ENCODE measurements at places on chromosomes 1 and 21.

DNA sequence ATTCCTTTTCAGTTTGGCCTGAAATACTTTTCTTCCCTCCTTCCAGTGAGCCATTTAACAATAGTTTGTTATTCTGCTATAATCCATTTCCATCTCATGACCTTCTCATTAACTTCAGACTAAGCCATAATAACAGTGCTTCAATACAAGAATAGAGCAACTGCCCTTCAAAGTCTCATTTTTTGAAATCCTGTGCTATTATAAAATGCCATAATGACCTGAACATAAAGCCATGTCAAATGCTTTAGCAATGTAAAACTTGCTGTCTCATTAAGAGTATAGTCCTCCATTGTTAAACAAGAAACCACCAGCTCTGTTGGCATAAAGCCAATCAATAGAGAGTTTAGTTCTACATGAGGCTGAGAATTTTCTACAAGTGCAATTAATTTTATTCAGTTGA lies 9.6 kb upstream of the PIGK start:
- DNase-seq = no peak

GRCh38 chr1:25723250-25723880 lies 76.6 kb upstream of the SELENON start:
- DNase-seq = no peak

- no peak for DNase-seq
Observed at GRCh38 chr1:36126797-36127500, 1.9 kb upstream of the COL8A2 start.

DNA sequence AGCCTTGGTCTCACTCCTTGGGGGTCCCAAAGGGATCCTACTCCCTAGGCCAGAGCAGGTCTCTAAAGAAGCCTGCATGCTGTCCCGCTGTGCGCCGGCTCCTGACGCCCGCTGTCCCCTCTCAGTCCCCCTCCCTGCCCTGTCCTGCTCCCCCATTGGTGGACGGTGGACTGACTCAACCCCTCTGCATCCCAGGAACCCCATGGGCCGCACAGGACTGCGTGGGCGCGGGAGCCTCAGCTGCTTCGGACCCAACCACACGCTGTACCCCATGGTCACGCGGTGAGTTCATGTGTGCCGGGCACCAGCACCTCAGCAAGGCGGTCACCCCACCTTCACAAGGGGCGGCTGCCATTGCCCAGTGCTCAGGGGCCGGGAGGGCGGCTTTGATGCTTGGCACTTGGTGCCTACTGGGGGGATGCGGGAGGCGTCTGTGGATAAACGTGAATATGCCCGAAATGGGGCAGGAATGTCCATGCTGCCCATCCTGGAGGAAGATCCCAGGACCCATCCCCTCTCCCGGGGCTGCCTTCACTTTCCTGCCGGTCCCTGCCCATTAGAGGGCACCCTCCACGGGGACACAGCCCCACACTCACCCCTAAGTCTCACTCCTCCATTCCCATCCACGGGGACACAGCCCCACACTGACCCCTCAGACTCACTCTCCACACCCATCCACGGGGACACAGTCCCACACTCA lies 20.2 kb upstream of the LRRC3 start:
- DNase-seq = no peak

DNA sequence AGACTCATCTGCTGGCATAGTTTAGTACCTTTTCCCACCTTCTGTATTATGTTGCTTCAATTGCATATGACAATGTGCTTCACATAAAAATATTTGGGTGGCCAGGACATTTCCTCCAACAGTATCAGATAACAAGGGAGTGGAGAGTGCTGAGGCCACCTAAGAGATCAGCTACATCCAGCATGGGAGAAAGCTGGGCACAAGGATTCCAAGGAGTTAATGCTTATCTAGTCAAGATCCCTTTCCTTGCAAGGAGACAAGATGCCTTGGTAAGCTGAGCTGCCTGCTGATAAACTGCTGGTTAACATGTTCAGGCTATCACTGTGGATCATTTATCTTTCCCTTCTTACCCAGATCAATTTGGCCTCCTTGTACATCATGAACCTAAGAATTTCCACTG lies 5.4 kb downstream of the TACSTD2 start:
- DNase-seq = no peak

GRCh38 chr1:84406346-84406861 lies 8.1 kb downstream of the DNASE2B start:
- DNase-seq = no peak

GRCh38 chr1:206833801-206834200 lies 31.6 kb upstream of the IL20 start:
- DNase-seq = no peak

GRCh38 chr1:204076891-204077290 lies 4.0 kb downstream of the SOX13 start:
- no peak for DNase-seq

DNA sequence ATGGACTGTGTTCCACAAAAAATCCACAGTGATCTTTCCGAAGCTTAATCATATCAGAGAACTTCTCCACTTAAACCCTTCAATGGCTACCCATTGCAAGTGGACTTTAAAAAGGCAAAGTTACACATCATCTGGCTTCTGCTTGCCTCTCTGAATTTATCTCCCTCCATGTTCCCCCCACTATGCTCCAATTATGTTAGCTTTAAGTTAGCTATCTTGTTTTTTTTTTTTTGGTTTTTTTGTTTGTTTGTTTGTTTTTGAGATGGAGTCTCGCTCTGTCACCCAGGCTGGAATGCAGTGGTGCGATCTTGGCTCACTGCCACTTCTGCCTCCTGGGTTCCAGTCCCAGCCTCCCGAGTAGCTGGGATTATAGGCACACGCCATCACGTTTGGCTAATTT lies 166.4 kb upstream of the ADGRL2 start:
- DNase-seq = no peak

- peak; percentile 46 for DNase-seq
Observed at GRCh38 chr1:10941891-10942541, 70.4 kb upstream of the TARDBP start.

DNA sequence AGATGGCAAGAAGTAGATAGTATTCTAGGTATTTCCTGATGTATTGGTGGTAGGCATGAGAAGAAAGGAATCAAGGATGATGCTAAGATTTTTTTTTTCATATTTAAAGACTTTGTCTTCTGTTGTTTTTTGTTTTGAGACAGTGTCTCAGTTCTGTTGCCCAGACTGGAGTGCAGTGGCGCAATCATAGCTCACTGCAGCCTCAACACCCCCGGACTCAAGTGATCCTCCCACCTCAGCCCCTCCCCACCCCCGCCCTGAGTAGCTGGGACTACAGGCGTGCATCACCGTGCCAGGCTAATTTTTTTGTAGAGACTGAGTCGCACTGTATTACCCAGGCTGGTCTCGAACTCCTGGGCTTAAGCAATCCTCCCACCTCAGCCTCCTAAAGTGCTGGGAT lies 2.8 kb upstream of the CAPZB start:
- DNase-seq = no peak

DNA sequence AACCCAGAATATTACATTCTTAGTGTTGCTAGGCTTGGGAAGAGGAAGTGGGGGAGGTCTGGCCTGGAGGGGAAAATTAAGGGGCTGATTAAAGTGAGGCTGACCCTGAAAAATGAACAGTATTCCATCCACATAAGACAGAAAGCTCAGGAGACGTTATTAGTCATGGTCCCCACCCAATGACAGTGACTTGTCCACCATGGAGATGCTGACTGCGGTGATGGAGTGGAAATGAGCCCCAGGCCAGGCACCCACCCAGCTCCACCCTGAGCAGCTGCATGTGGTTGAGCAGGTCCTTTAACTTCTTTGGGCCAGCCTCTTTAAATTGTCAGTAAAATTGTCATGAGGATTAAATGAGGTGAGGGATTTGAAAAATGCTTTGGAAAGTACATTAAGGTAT lies 1.4 kb upstream of the SPRR4 start:
- no peak for DNase-seq

DNA sequence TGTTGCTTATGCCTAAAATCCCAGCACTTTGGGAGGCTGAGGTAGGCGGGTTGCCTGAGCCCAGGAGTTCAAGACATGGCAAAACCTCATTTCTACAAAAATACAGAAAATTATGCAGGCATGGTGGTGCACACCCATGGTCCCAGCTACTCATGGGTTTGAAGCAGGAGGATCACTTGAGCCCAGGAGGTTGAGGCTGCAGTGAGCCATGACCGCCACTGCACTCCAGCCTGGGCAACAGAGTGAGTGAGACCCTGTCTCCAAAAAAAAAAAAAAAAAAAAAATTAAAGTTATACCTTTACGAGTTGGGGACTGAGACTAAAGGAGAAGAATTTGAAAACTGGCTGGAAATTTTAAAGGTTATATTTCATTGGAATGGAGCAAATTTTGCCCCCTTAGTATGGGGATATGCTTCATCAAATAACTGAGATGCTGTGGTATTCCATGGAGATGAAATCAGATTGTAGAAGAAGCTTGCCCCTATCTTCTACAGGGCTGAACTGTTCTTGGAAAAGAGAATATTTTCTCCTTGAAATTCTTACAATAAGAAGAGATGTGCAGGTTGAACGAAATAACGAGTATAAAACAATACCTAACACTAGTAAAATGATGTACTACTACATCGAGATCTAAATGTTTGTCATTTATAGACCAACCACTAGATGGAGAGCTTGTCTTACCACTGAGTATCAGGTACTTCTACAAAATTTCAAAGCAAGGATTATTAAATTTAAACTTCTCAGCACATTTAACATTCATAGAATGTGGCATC lies 34.9 kb upstream of the SCYL3 start:
- DNase-seq = no peak

GRCh38 chr21:34928637-34929036 lies 120.5 kb downstream of the RUNX1 start:
- DNase-seq = no peak

GRCh38 chr1:66197120-66197519 lies 336.8 kb upstream of the SGIP1 start:
- no peak for DNase-seq

DNA sequence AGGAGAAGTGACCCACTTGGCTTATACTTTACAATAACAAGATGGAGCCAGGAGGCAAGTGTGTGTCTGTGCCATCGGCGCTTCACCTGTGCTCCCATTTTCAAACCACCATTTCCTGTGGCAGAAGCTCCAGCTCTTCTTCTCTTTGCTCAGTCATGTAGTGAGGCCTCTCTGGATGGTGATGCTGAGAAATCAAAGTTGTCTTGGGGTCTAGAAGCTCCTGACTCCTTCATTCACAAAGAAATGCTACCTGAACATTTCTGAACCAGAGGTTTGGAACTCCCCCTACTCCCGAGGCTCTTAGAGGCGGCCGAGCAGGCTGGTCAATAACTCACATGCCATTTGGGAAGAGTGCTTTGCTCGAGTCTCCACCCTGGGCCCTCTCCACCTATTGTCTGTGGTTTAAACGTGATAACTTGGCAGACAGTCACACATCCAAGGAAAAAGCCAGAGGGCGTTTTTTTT lies 18.0 kb downstream of the SLAMF1 start:
- no peak for DNase-seq

DNA sequence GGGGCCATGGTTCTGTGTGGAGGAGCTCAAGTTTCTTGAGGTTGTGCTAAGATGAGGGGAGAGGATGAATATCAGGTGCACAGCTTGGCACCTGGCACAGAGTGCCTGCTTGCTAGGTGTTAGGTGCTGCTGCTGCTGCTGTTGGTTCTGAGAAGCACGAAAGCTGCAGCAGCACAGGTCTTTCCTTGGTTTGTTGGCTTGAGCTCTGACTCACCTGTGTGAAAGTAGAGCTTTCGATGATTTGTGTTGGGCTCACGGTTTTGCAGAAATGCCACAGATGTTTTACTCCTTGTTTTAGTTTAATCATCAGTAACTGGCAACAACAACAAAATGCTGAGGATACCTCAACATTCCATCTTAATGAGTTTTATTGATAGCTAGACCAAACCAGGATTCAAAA lies 221.6 kb downstream of the BRINP2 start:
- DNase-seq = no peak

- no peak for DNase-seq
Observed at GRCh38 chr1:193431265-193431977, 245.0 kb upstream of the B3GALT2 start.

DNA sequence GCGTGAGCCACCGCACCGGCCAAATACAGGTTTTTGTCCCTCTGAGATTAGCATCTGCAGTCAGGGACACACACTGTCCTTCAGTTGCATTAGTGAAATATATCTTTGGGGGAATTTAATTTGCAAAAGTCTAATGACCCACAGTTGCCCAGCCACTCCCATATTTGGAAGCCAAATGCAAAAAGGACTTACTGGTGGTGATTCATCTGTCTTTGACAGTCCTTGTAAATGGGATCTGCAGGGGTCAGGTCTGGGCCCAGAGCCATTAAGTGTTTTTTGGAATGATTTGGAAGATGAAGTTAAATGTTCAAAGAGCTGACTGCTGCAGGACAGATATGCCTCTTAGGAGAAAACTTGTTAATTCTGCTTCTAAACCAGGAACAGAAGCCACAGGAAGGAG lies 44.6 kb upstream of the DNASE2B start:
- DNase-seq = no peak

- no peak for DNase-seq
Observed at GRCh38 chr1:207923561-207923960, 12.6 kb upstream of the CD34 start.

DNA sequence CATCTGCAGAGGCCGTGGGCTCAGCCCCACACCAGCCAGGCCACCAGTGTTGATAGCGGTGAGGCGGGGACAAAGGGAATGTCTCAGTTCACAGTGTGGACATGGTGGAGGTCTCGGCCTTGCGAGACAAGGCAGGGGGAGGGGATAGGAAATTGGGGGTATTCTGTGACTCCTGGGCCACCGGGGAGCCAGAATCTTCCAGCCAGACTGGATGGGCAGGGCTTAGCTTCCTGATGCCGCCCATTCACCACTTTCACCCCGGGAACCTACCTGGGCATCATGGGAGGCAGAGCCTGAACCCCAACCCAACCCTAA lies 5.1 kb downstream of the LRRC3 start:
- DNase-seq = no peak

DNA sequence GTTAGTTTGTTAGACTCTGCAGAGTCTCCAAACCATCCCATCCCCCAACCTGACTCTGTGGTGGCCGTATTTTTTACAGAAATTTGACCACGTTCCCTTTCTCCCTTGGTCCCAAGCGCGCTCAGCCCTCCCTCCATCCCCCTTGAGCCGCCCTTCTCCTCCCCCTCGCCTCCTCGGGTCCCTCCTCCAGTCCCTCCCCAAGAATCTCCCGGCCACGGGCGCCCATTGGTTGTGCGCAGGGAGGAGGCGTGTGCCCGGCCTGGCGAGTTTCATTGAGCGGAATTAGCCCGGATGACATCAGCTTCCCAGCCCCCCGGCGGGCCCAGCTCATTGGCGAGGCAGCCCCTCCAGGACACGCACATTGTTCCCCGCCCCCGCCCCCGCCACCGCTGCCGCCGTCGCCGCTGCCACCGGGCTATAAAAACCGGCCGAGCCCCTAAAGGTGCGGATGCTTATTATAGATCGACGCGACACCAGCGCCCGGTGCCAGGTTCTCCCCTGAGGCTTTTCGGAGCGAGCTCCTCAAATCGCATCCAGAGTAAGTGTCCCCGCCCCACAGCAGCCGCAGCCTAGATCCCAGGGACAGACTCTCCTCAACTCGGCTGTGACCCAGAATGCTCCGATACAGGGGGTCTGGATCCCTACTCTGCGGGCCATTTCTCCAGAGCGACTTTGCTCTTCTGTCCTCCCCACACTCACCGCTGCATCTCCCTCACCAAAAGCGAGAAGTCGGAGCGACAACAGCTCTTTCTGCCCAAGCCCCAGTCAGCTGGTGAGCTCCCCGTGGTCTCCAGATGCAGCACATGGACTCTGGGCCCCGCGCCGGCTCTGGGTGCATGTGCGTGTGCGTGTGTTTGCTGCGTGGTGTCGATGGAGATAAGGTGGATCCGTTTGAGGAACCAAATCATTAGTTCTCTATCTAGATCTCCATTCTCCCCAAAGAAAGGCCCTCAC lies at the start of gene OLIG2:
OLIG2 (plus strand) TSS at position 447 of the 954 bp plus-strand sequence. CDS start 928 bp downstream, outside the sequence.
- DNase-seq = no peak
